Stimulated activated CD8-positive, alpha-beta memory T cell treated with anti-CD3 and anti-CD28 coated beads, Interleukin-4, amount 100 ng/mL, for 1 hour (primary cell): ENCODE measurements at places on chromosomes 7 and 10.

GRCh38 chr7:43531700-43532099, 51.2 kb upstream of the STK17A start:
- no peak for DNase-seq

DNA sequence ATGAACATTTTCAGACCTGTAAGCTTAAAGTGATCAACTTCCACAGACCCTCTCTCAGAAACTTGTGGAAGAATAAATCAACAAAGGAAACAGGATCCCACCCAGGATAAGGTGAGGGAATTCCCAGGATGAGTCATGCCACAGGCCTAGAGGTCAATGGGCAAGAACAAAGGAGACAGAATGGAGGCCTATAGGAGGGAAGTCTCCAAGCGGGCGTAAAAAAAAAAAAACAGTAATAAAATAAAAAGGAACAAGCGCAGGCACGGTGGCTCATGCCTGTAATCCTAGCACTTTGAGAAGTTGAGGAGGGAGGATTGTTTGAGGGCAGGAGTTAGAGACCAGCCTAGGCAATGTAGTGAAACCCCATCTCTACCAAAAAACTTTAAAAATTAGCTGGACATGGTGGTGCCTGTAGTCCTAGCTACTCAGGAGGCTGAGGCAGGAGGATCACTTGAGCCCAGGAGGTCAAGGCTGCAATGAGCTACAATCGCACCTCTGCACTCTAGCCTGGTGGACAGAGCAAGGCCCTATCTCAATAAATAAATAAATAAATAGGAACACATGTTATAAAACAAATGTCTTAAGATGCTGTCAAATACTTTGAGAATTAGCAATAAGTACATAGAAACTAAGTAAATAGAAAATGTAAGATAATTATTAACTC, 8.4 kb downstream of the SORBS1 start:
- no peak for DNase-seq

DNA sequence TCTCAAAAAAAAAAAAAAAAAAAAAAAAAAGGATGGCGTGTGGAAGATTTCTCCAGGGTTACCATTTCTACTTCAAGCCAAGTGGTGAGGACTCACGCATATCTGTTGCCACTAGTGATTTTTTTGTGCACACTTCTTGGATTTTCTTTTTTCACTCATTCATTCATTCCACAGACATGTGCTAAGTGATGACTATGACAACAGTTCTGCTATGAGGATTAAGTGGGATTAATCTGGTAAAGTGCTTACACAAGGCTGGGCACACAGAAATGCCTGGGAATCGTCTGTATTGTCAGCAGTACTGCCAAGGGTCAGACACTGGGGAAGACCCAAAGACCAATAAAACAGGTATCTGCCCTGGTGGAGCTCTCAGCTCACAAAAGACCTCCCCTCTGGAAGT, 6.3 kb upstream of the OPN1SW start:
- no peak for DNase-seq

DNA sequence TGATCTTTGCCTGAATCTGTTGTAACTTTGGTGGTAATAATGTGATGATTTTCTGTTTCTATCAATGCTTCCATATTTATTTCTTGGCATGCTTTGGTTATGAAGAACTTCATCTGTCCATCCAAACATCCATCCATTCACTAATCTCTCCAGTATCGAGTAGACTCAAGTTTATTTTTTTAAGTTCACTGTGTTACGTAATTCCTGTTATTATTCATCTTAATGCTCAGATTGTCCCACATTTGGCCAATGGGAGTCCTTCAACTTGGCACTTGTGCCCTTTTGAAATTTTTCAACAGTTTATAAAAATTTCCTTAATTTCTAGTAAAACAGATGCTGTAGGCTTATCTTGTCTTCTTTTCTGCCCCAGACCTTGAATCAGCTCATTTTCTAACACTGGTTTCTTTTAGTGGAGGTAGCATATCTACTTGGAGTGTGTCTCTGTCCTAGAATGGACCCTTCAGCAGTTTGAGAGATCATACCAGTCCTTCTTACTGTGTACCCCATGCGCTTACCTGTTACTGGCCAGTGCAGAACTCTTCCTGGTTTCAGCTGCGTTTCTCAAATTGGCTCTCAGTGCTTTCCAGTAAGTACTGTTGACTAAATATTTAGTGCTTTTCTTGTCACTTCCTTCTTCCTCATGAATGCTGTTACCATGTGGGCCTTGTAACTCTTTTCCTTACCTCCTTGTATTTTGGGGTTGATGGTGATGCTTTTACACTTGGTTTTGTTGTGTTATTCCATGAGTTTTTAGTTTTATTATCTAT, 100.8 kb downstream of the MLLT10 start:
- DNase-seq = no peak

DNA sequence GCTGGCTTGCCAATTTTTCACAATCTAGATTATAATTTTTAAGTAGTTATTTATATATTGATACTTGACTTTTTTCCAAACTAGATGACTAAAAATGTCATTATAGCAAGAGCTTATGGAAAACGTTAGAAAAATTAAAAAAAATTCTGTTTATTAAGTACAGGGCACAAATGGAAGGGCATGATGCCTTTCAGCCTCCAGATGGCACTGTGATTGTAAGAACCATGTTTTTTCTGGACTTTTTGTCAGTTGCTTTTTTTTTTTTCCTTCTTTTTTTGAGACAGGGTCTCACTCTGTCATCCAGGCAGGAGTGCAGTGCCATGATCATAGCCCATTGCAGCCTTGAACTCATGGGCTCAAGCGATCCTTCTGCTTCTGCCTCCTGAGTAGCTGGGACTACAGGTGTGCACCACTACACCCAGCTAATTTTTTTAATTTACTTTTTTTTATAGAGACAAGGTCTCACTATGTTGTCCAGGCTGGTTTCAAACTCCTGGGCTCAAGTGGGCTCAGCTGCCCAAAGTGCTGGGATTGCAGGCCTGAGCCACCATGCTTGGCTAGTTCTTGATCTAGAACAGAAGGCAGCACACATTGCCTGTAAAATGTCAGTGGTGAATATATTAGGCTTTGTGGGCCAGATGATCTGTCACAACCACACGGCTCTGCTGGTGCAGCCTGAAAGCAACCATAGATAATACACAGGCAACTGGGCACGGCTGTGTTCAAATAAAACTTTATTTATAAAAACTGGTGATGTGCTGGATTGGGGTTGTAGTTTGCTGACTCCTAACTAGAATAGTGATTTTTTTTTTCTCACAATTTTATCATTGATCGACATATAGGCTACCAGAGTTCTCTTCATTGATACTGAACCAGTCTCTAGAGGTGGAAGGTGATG, 27.4 kb downstream of the UCMA start:
- no peak for DNase-seq

GRCh38 chr10:133071733-133072132, 16.0 kb upstream of the ADGRA1 start:
- DNase-seq = no peak

- no peak for DNase-seq
Observed at GRCh38 chr7:75613351-75613750, 121.2 kb downstream of the SPDYE5 start.

GRCh38 chr10:1159131-1160061, 103.2 kb downstream of the WDR37 start:
- no peak for DNase-seq
